Tibial artery (tissue), 4 donors: ENCODE measurements at places on chromosomes 5 and 9.

DNA sequence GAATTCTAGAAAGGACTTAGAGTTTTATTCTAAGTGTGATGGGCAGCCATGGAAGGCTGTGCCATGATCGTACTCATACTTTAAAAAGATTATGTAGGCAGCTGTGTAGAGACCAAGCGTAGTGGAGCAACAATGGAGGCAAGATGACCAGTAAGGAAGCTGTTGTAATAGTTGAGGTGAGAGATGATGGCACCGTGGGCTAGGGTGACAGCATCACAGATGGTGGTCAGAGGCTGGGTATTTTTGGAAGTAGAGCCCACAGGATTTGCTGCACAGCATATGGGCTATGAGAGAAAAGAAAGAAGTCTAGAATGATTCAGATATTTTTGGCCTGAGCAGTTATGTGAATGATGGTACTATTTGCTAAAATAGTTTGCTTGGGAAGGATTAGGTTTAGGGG lies 7.7 kb downstream of the ARHGAP26 start:
- DNase-seq, result no peak

- no peak for DNase-seq
These were observed 228.1 kb upstream of the PANK3 start for GRCh38 chr5:168807287-168807686.

- DNase-seq, result no peak
These were observed 638.8 kb upstream of the WWC1 start for GRCh38 chr5:167652690-167653089.

GRCh38 chr9:13146840-13147239 lies 132.7 kb downstream of the MPDZ start:
- no peak for DNase-seq

GRCh38 chr9:111148052-111149017 lies 110.1 kb upstream of the LPAR1 start:
- no peak for DNase-seq

GRCh38 chr5:37494756-37495155 lies 115.6 kb downstream of the WDR70 start:
- DNase-seq, result no peak
